ENCODE measurements at places on chromosomes 1 and 21.

- no peak for DNase-seq
These were observed 89.8 kb downstream of the MRPL37 start for GRCh38 chr1:54289712-54290233.

- DNase-seq = no peak
These were observed 827.1 kb upstream of the B3GALT2 start for GRCh38 chr1:194013561-194013960.

- DNase-seq = peak; percentile 84
These were observed 55.9 kb upstream of the RCC1 start for GRCh38 chr1:28449904-28450303.

GRCh38 chr1:151963288-151963687 lies 30.4 kb downstream of the S100A10 start:
- peak; percentile 72 for DNase-seq

DNA sequence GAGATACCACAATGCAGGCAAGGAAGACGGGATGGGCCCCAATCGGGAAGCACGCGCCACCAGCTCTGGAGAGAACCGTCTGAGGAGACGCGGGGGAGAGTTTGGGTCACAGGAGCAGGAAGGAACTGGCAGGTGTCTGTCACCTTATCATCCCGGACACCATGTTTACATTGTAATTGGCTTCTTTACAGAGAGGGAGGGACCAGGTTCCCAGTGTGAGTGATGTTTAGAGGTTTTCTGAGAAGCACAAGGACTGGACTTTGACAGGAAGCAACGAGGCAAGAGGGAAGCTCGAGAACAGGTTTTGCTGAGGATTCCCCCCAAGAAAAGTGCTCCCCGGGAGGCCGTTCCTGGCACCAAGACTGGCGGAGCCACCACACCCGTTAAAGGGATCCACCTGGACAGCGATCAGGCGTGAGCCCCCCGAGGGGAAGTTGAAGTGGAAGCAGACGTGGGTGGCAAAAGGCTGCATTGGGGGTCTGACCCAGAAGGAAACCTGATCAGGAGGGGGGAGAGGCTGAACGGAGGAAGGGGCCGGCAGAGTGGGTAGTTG lies 957 bp downstream of the EPS15 start:
- DNase-seq = peak; percentile 34

DNA sequence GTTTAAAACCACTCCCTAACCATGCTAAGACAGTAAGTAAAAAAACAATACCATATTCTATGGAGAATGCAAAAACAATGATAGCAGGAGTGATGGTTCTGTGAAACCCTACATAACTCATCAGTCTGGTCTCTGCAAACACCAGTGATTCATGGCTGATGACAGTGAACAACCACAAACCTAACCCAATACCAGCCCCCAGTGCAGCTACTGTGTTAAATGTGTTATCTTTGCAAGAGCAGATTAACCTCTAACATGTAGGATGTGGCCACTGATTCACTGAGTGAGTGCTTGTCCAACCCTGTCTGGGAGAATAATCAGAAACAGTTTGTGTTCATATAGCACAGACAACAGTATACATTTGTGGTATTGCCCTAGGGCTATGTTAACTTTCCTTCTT lies 100.2 kb upstream of the COG2 start:
- DNase-seq = peak; percentile 91

GRCh38 chr1:24022581-24023361 lies 42.6 kb upstream of the SRSF10 start:
- DNase-seq = peak; percentile 96

DNA sequence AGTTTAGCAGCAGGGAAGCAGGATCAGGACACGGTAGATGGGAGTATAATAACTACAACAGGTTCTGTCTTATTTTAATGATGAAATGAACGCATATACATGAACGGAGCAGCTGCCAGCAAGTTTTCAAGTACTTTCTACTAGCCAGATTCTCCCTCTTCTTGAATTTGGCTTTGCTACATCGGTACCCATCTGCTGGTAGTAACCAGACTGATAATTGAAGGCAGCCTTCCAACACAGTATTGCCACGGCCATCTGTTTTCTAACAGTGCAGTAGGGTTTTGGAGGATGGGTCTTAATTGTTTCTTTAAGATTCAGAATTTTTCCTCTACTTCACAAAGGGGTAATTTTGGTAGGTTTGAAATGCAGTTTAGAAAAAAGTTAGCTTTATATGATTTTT lies 33.4 kb downstream of the CENPF start:
- no peak for DNase-seq

DNA sequence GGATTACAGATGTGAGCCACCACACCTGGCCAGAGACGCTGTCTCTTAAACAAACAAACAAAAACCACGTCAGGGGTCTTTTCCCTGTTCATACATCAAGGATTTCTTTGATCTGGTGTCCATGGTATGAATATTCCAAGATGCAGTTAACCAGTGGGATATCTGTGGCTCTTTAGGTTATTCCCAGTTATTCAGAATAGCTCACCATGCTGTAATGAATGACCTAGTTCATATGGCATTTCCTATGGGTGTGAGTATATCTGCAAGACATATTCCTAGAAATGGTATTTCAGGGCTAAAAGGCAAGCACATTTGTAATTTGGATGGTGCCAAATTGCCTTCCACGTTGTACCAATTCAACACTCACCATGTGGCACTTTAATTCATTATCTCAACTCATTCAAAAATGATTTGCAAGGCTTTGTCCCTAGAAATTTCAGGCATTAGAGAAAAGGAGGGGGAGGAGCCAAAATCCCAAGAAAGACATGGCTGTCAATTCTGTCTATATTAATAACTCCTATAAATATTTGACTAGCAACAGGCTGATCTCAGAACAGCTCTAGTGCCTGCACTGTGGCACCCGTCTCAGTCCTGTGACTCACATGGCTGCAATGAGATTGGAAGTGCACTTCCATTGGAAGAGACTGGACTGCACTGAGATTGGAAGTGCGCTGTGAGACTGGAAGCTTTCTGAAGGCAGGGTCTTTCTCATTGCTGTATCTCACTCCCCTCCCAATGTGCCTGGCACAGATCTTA lies 6.0 kb upstream of the STMN1 start:
- DNase-seq = no peak

- DNase-seq = no peak
These were observed 386.1 kb downstream of the KCNH1 start for GRCh38 chr1:210747890-210748289.

DNA sequence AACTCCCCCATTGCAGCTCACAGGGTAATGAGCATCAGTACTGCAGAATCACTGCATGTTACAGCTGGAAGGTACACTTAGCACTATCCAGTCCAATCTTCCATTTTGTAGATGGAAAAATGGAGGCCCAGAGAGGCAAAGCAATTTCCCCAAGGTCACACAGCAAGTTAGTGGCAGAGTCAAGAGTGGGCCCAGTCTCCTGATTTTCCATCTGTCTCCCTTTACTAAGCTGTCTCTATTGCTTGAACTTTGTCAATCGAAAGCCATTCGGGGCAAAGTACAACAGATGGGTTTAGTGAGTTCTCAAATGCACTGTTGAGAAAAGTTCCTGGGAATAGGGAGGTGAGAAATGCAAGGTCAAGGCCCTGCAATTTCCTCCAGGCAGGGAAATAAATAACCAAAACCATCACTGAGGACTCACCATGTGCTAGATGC lies 50.4 kb upstream of the IFFO2 start:
- peak; percentile 41 for DNase-seq

- no peak for DNase-seq
These were observed 16.6 kb upstream of the GFI1 start for GRCh38 chr1:92503043-92503925.

DNA sequence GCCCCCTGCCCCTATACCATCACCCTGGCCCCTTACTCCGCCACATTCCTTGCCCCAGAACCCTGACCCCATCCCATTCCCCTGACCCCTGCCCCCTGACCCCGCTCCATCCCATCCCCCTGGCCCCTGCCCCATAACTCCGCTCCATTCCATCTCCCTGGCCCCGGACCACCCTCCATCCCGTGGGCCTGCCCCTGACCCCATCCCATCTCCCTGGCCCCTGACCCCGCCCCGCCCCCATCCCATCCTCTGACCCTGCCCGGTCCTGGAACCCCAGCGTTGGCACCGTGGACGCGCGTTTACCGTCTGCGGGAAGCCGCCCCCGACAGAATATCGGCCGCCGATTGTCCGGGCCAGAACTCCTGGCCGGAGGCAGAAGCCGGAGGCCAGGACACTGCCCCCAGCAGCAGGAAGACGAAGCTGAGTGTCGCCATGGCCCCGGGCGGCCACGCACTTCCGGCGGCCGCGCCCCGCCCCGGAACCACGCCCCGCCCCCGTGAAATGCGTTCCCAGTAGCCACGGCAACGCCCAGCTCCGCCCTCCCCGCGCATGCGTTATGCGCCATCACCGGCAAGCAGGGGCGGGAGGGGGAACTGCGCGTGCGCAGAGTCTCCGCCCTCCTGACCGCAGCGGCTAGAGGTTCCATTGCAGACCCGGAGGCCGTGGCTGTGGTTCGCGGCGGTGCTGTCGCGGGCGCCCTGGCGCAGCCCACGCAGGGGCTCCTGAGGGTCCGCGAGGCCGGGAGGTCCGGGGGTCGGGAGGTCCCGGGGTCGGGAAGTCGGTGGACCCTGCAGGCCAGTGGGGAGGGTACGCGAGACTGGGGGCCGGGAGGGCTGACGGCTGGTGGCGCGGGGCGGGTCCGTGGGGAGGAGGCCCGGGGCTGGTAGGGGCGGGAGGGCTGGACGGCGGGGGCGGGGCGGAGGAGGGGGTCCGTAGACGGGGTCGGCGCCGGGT lies at the start of gene POFUT2:
Gene POFUT2, minus strand, starts transcription at position 458 of the 954 bp plus-strand sequence. Its CDS starts 24 bp downstream, at position 434.
- DNase-seq = peak; percentile 79

GRCh38 chr1:206768472-206769303 lies 1.9 kb upstream of the IL19 start:
- no peak for DNase-seq

- DNase-seq = no peak
These were observed 57.8 kb upstream of the ID3 start for GRCh38 chr1:23617084-23617521.

DNA sequence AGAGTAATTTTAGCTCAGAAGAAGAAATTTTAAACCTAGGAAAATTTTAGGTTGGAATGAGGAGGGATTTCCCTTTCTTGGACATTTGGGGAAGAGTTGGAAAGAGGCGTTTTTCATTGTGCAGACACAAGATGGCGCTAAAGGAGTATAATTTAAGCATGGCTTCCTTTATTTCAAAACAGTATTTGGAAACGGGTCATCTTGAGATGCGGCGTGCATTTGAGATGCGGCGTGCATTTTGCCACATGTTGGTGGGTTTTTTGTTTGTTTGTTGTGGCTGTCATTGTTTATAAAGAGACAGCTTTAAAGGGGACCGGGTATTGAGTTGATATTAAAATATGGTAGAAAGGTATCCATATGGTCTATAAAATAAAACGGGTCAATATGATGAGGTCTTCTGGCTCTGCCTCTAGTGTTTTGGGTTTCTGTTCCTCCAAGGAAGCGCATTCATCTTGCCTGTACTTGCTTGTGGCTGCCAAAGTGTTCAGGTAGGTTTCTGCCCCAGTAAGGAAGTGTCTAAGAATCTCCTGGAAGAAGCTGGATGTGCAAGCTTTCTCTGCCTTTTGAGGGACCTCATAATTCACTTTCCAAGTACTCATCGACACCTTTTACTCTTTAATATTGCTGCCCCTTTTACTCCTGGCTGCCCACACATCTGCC lies 210.3 kb downstream of the SLC35F3 start:
- peak; percentile 63 for DNase-seq

GRCh38 chr1:175885326-175885725 lies 141.9 kb upstream of the TNR start:
- no peak for DNase-seq

- no peak for DNase-seq
These were observed 735.3 kb upstream of the ADGRL4 start for GRCh38 chr1:79741720-79742421.

GRCh38 chr1:7769673-7770412 lies 1.3 kb upstream of the VAMP3 start:
- DNase-seq = no peak

GRCh38 chr21:21187579-21187978 lies 189.4 kb downstream of the NCAM2 start:
- no peak for DNase-seq

- no peak for DNase-seq
These were observed 20.4 kb upstream of the C1orf105 start for GRCh38 chr1:172399756-172400721.

- no peak for DNase-seq
These were observed 268.0 kb downstream of the PTPRC start for GRCh38 chr1:198906739-198907422.

DNA sequence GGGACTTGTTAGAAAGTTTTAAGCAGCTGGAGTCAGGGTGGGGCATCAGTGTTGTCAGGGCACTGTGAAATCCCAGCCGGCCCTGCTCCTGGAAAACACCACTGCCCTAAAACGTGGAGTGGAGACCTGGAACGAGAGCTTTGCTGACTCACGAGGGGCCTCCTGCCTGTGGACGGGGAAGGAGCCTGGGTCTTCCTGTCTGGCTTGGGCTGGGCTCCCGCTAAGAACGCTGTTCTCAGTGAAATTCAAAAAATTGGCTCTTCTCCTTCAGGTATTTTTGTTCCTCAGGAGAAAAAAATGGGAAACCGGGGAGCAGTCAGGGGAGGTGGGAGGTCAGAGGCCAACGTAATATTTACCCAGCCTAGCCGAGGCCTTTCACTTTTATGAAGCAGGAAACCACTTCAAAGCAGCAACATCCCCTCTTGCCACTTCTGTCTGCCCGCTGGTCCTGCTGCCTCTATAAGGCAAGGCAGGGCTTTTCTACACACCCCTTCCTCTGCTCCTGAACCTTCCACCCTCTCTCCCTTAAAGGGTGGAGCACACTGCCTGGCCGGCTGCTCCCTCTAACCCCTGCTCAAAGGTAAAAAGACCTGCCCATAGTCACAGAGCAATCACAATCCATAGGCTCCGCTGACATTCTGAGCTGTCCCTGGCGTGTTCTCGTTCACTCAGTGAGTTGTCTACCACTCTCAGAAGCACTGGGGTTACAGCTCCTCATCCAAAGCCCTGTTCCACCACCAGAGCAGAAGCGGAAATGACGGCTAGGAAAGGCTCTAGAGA lies 8.0 kb downstream of the PLXNA2 start:
- DNase-seq = peak; percentile 74

DNA sequence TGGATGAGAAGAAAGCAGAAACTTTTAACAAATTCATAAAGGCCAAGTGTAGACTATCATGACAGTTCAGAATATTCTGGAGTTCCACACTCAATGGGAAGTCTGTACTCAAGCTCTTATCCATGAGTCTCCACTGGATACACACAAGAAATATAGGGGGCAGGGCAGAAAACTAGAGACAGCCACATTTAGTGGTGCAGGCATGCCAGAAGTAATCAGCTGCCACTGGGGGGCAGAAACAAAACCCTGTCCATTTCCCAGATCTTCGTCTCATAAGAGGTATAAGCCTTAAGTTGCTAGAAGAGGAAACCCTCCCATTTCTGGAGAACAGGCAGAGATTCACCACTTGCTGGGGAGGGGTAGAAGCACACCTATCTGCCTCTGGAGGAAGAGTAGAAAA lies 166.8 kb upstream of the GALNT2 start:
- no peak for DNase-seq

- DNase-seq = peak; percentile 75
These were observed 22.4 kb downstream of the ARHGEF19 start for GRCh38 chr1:16189921-16190621.

- DNase-seq = no peak
These were observed 2.0 kb downstream of the KRTAP10-6 start for GRCh38 chr21:44590311-44590721.

All from renal cortical epithelial cell (primary cell).